Activated gamma-delta T cell (primary cell): ENCODE measurements at places on chromosomes 5 and 9.

- no peak for DNase-seq
Observed at GRCh38 chr9:16106021-16106571, 553.3 kb downstream of the CCDC171 start.

- DNase-seq, result no peak
Observed at GRCh38 chr5:147382776-147383175, 127.1 kb downstream of the DPYSL3 start.

- DNase-seq, result no peak
Observed at GRCh38 chr9:128895556-128895955, 13.6 kb downstream of the LRRC8A start.

- DNase-seq, result no peak
Observed at GRCh38 chr5:157855404-157855994, 3.4 kb downstream of the CLINT1 start.

DNA sequence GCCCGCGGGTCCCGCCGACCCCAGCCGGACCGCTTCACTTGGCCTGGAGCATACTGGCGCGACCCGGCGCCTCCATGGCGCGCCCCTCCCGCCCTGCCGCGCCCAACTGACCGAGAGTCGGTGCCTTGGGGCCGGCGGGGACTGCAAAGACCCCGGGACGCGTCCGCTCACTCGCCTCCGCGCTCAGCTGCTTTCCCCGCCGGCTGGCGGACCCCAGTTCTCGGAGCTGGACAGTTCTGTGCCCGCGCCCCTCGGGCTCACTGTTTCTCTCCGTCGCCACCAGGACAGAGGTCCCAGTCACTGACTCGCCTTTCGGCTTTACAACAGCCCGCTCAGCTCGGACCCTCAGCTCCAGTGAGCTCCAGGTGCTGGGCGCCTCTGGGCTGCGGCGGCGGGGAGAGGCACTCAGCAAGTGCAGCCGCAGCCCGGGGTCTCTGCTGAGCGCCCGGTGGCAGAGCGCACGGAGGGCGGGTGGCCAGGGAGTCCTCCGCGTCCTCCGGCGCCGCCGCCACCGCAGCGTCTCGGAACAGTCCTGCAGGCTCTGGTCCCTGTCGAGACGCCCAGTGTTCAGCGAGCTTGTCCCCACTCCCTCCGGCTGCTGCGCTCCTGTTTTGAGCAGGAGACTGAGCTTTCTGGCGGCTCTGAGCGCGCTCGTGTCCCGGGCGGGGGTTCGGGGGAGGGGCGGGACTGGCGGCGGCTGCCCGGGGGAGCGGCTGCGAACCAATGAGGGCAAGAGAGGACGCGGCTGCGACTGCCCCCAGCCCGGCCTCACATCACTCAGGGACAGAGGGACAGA is at the start of gene SMIM32:
SMIM32 (minus strand) TSS at position 637 of the 796 bp plus-strand sequence. CDS start 638 bp downstream, outside the sequence.
- no peak for DNase-seq

DNA sequence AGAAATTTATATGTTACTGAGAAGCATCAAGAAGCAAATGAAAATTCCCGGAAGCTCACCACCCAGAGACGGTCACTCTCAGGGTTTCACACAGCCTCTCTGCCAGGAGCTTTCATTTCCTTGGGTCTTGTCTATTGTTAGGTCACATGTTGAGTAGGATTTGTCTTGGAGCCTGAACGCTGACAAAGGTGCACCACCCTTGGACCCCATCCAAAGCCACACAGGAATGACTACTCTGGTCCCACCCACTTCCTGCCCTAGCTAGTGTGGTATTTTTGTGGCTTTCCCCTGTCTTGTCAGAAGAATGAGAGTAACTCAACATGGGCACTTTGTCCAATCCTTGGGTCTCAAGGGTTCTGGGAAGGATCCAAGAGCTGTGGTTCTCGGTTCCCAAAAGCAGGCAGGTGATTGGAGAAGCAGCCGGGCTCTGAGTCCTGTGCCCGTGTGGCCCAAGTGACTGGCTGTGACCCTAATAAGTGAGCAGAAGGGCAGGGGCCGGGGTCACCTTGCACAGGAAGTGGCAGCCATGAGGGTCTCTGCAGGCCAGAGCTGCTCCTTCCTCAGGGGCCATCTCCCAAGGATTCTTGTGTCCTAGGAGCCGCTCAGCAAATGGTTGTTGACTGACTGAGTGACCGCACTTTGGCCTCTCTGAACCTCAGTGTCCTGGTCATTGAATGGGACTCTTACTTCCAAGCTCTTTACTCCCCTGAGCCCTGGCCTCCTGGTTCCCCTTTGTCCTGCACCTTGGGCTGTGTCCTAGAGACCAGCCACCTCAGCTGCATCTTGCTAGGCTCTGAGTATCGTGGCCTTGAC is 6.9 kb downstream of the FGD3 start:
- DNase-seq, result no peak

GRCh38 chr5:21701317-21701716 is 1151.8 kb downstream of the CDH12 start:
- DNase-seq, result no peak

- no peak for DNase-seq
Observed at GRCh38 chr5:27216367-27216950, 178.1 kb upstream of the CDH9 start.

- no peak for DNase-seq
Observed at GRCh38 chr9:102273952-102274351, 535.5 kb upstream of the GRIN3A start.

- no peak for DNase-seq
Observed at GRCh38 chr9:72565535-72565934, 44.1 kb downstream of the TMC1 start.

DNA sequence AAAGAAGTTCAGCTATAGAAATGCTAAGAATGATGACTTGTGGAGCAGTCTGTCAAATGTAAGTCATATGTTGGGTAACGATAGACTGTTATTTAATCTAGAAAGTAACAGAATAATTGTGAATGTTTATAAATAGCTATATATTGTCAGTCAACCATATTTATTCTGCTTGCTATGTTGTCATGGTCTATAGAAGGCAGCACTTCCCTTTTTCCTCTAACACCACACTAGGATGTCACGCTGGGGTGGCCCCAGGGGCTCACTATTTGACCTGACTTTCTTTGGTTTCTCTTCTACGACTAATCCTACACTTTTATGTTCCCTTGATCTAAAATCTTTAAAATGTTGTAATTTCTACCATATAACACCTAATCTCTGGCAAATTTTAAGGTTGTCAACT is 20.5 kb downstream of the ERAP2 start:
- DNase-seq, result no peak

GRCh38 chr9:134964271-134965055 is 46.8 kb upstream of the FCN1 start:
- no peak for DNase-seq

DNA sequence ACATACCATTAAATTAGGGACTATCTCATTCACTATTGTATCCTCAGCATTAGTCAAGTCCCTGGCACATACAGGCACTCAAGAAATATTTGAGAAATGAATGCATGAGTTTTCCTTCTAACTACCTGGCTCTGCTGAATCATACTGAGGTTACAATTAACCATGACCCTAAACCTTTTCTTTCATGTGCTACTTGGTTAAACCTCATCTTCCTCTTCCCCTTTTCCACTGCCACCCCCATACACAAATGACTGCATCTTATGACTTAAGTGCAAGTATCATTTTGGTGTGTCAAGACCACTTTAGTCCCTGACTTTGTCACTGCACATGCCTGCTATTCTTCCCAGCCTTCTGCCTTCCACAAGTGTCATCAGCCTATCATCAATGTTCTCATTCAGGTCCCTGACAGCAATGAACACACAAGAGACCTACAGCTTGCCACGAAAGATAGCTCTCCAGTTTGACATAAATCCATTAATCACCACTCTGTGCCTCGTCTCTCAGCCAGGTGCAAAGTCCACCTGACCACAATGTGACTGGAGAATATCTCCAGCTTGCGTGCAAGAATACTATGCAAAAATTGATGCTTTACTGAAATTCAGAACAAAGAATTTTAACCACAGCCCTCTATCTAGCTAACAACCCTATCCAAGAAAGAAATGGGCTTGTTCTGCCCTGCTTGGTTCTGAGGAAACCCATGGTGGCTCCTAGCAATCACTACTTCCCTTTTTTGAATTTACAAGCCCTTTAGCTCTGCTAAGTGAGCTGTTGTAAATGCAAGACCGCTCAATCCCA is 74.5 kb downstream of the MAPKAP1 start:
- no peak for DNase-seq

DNA sequence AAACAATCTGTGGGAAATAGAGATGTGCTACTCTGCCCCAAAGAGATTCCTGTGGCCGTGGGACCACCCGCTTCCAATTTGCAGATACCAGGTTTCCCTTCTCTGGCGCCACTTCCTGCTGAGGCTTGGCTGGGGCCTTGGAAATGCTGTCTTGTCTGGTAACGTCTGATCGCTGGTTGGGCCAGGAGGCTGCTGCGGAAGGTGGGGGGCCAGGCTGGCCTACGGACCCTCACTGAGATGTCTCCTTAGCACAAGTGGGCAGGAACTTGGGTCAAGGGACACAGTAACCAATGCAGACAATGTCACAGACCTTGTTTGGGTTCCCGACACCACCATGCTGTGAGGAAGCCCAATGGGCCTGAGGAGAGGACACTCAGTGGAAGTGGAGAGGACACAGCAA is 31.7 kb upstream of the IRX4 start:
- DNase-seq, result no peak

DNA sequence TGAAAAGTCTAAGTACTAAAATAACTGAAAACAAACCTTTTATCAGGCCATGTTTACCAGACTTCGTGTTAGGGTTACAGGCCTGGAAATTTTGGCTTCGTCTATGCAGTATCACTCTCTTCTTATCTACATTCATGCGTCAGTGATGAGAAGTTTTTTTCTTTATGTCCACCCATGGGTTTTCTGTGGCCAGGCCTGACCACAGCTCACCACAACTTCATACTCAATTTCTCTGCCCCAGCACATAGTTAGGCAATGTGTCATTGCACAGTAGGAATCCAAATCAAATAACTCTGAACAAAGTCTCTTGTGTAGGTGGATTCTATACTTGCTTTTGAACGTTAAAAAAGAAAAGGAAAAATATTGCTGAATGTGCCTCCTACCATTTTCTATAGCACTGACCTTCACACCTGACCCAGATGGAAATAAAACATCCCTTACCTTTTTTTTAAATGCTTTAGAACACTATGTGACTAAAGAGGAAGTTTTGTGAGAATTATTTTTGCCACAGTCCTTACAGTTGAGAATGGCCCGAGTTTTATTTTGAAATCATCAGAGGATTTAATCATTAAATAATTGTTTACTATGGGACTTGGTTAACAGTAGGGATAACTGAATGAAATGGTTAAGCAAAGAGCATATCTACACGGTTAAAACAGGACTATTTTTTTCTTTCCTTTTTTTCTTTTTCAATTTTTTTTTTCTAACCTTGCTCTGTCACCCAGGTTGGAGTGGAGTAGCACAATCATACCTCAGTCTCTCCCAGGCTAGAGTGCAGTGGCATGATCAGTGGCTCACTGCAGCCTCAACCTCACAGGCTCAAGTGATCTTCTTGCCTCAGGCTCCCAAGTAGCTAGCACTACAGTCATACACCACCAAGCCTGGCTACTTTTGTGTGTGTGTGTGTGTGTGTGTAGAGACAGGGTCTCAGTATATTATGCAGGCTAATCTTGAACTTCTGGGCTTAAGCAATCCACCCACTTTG is 1247.0 kb upstream of the ACO1 start:
- DNase-seq, result no peak

DNA sequence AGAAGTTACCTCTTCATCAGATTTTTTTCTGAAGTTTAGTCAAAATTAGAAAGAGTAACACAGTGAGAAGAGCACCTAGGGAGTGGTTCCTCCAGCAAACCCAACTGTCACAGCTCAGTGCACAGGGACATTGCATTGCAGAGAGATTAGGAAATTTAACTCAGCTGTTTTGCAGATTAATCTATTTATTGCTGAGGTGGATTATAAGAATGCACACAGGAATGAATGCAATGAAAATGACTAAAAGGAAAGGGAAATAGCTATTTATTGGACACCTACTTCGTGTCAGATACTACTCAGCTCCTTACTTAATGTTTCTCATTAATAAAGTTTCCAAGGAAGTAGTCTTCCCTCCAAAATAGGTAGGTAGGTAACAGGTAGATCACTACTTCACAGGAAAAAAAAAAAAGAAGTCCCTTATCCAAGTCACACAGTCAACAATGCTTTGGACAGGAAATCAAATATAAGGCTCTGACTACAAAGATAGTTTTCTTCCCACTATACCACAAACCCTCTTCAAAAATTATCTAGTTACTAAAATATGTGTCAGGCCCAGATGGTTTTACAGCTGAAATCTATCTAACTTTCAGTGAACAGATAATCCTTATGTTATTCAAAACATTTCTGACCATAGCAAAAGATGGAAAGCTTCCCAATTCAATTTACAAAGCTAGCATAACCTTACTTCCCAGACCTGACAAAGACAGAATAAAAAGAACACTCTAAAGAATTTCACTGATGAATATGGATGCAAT is 442.2 kb upstream of the MPDZ start:
- DNase-seq, result no peak

DNA sequence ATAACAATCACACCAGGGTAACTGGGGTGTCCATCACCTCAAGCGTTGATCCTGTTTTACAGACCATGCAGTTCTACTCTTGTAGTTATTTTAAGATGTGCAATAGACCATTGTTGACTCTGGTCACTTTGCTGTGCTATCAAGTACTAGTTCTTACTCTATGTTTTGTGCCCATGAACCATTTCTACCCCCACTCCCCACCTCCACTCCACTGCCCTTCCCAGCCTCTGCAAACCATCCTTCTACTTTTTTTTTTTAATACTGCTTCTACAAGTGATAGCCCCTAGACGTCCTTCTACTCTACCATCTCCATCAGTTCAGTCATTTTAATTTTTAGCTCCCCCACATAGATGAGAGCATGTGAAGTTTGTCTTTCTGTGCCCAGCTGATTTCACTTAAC is 38.8 kb downstream of the EHMT1 start:
- no peak for DNase-seq

DNA sequence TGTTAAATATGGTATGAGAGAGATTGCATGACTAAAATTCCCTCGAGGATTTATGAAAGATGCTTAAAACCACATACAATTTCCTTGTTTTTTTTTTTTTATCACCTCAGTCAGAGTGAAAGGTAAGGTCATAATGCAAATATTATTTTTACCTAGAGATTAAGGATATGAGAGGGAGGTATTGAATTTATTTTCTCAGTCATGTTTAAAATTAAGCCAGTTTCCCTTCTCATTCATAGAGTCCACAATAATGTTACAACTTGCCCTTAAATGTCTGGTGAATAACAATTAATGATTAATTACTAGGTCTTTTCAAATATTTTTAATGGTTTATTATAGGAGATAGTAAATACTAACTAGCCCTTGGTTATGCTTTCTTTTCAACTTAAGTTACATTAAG is 144.9 kb upstream of the HAPLN1 start:
- DNase-seq, result no peak

GRCh38 chr9:126689027-126689825 is 75.5 kb downstream of the LMX1B start:
- DNase-seq, result no peak

DNA sequence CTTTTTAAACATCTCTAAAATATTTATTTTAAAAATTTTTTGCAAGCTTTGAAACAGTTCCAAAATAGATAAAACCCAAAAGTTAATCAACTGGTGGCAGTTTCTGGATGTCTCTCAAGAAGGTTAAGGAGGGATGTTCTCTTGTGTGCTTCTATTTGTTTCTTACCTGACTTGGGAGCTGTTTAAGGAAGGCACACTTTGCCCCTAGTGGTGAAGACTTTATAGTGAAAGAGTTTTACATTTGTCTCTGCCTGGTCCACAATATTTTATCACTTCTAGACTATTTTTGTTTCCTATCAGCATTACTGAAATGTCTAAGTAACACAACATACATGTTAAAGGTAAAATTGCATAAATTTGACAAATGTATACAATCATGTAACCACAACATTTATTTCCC is 552.8 kb downstream of the SEMA5A start:
- no peak for DNase-seq
